Renal cortical epithelial cell (primary cell): ENCODE measurements at places on chromosomes 6 and 20.

GRCh38 chr20:48054051-48054450, 268.8 kb upstream of the SULF2 start:
- no peak for DNase-seq

DNA sequence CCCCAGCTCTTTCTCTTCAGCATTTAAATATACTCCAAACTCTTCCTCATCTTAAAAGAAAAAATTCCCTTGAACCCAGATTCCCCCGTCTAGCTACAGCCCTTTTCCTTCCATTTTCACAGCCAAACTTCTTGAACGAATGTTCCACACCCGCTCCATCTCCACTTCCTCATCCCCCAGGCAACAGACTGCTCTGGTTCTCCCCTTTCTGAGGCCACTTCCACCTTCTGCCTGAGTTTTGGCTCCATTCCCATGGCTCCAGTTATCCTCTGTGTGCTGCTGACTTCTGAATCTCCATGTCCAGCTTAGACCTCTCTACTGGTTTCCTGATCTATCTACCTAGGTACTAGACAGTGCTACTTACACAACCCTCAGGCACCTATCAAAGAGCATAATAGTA, 106.4 kb downstream of the RALGAPA2 start:
- DNase-seq, result no peak

DNA sequence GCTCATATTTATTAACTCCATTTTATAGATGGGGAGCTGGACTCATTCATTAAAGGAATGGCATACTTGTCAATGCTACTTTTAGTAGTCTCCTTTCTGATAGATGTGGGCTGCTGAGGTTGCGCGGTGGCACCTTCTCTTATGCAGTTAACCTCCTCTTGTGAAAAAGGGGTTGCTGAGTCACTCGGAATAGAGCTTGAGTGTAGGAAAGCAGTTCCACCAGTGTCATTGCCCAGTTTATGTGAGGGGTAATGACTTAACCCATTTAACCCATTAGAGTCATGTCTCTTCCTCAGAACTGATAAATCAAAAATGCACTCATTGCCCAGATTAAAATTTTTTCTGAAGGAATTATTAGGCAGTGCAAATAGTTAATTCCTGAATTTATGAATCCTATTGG, 6.3 kb downstream of the MAPK14 start:
- peak; percentile 37 for DNase-seq

DNA sequence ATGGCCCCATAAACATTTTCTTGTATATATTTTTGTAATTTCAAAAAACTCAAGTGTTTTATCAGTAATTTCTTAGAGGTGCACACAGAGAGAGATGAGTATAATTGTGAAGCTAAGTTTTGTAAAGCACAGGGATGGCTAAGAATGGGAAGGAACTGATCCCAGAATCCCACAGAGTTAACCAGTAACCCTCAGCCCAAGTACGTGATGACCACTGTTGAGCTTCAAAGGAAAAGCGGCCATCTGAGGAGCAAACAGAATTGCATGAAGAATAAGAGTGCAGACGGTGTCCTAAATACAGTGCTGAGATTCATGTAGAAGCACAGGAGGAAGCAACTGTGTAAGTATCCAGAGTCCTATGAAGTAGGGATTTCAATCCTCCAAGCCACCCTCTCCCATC, 28.1 kb upstream of the HLA-C start:
- DNase-seq, result peak; percentile 71

DNA sequence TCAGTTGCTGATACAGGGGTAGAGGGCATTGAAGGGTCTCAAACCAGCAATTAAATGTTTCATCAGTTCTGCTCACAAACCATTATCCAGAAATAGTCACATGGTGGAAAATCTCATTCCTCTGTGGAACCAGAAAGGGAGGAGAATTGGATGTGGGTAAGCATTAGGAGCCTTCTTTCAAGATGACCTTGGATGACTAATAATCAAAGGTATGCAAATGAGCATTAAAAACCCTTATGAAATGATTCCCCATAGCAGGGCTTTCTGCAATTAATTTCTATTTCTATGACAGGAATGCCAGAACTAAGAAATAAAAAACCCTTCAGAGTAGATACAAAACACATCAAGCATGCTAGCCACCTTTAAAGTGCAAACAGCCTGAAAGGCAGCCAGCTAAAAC, 37.4 kb upstream of the HCRTR2 start:
- DNase-seq, result no peak

GRCh38 chr6:83505356-83505755, 7.0 kb upstream of the PRSS35 start:
- DNase-seq, result no peak

GRCh38 chr6:159214281-159214680, 45.1 kb downstream of the FNDC1 start:
- DNase-seq, result no peak

DNA sequence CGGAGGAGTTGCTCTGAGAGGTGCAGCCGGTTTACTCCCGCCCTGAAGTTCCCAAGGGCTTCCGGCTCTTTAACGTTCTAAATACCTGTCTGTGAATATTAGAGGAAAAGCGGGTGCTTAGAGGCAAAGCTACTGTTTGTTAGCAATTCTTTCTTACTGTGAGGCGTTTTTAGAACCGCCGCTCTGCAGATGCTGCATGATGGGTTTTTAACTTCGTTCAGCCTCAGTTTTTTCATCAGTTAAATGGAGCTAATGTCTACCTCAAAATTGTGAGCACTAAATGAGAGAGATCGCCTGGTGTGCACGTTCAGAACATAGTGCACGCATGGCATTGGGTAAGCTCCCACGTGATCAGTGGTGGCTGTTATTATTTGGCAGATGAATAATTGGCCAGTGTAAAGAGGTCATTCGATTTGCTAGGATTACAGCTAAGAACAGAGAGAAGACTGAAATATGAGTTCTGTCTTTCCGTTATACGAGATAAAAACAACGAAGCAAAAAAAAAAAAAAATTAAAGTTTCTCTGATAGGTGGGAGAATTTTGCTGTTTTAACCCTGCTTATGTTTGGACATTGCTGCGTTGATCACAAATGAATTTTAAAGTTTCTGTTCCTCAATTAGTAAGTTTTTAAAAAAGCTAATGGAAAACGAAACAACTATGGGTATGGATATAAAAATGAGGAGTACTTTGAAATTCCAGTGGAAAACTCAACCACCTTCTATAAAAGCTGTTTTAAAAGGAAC, 660 bp upstream of the TFB1M start:
- DNase-seq, result peak; percentile 83

- no peak for DNase-seq
Measured at GRCh38 chr6:53943395-53943794, 148.6 kb downstream of the LRRC1 start.

- DNase-seq, result no peak
Measured at GRCh38 chr6:33391922-33392594, 435 bp downstream of the KIFC1 start.

DNA sequence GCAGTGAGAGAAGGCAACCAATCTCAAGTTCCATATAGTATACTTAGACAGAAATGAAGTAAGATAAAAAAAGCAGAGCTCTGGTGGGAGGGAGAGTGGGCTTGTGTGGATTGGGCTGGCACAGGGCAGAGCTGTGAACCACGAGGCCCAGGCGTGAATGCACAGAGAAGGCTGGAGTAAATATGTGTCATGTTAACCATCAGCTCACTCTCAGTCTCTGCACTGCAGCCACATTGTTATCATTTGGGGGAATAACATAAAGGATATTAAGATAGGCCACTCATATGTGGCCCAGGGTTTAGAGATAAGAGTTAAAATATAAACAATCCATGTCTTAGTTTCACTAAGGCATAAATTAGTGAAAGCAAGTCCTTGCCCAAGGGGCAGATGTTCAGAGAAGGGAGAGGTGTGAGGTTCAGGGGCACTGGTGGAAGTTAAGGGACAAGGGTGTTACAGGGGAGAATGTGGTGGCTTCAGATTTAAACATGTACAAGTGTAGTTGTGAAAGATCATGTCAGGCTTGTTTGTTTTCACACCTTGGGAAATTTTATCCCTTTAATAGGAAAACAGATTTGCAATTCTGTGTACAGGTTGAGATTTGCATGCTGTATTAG, 14.4 kb downstream of the GMPR start:
- no peak for DNase-seq

GRCh38 chr6:153125032-153125431, 6.0 kb downstream of the RGS17 start:
- no peak for DNase-seq

GRCh38 chr20:46361381-46361780, 45.0 kb downstream of the ELMO2 start:
- DNase-seq, result no peak

DNA sequence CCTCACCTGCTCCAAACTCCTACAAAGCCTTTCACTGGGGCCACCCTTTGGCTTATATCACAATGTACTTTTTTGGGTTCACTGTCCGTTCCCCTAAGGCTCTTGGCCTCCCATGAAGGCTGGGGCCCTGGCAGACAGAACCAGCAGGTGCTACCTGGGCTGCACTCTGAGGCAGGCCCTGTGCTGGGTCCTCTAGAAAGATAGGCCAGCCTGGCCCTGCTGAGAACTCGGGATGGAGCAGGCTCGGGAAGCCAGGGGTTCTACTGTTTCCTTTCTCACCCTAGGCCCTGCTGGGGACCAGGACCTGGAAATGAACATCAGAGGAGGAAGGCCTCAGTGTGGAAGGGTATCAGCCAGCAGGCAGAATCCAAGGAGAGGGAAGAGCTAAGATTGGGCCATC, 79.5 kb downstream of the MRPL14 start:
- no peak for DNase-seq
